ENCODE measurements at places on chromosomes 12 and 14.

DNA sequence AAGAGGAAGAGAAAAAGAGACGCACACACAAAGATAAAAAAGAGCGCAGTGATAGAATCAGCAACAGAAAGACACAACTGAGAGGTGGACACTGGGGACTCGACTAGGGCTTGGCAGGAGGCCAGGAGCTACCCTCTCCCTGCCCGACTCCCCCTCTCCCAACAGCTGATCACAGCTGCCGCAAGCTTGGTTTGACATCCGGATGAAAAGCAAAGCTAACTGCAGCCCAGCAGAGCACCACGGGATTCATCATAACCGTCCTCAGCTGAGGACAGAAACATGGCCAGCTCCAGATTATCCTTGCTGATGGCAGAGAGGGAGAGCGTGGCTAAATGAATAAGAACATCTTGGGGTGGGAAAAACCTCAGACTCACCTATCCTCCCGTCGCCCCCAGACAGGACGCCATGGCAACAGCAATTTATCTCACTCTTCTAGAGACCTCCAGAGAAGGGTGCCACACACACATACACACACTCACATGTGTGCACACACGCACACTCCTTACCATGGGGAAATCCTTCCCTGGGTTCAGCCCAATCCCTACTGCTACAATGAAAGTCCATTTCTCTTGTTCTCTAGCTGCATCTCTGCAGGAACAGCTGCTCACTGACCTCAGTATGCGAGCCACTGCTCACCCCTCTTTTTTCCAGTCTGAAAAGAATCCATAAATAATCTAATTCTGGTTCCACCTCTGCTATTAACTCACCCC is 135.3 kb downstream of the NTF3 start:
- no peaks in the 10 kb centered on the region for H3K27me3 ChIP-seq
- H3K4me3 ChIP-seq, result no peak overlapping the region
- H3K27ac ChIP-seq, result no peak overlapping the region
- no peak for DNase-seq
- H3K4me1 ChIP-seq, result no peaks in the 10 kb centered on the region

- no peaks in the 10 kb centered on the region for H3K4me1 ChIP-seq
Measured at GRCh38 chr12:47305464-47305863, 225.7 kb upstream of the AMIGO2 start.

GRCh38 chr12:291153-291723 is 28.6 kb upstream of the SLC6A13 start:
- H3K36me3 ChIP-seq, result peaks cover 13% of the 10 kb centered on the region
- no peak for DNase-seq
- no peaks in the 10 kb centered on the region for H3K27me3 ChIP-seq
- no peaks in the 10 kb centered on the region for H3K4me1 ChIP-seq
- no peak overlapping the region for H3K4me3 ChIP-seq
- H3K27ac ChIP-seq, result no peak overlapping the region

- no peak for DNase-seq
- no peaks in the 10 kb centered on the region for H3K4me1 ChIP-seq
- no peak overlapping the region for H3K27ac ChIP-seq
- no peaks in the 10 kb centered on the region for H3K27me3 ChIP-seq
- H3K36me3 ChIP-seq, result peaks cover 24% of the 10 kb centered on the region
Measured at GRCh38 chr14:94046696-94047250, 20.6 kb downstream of the OTUB2 start.

DNA sequence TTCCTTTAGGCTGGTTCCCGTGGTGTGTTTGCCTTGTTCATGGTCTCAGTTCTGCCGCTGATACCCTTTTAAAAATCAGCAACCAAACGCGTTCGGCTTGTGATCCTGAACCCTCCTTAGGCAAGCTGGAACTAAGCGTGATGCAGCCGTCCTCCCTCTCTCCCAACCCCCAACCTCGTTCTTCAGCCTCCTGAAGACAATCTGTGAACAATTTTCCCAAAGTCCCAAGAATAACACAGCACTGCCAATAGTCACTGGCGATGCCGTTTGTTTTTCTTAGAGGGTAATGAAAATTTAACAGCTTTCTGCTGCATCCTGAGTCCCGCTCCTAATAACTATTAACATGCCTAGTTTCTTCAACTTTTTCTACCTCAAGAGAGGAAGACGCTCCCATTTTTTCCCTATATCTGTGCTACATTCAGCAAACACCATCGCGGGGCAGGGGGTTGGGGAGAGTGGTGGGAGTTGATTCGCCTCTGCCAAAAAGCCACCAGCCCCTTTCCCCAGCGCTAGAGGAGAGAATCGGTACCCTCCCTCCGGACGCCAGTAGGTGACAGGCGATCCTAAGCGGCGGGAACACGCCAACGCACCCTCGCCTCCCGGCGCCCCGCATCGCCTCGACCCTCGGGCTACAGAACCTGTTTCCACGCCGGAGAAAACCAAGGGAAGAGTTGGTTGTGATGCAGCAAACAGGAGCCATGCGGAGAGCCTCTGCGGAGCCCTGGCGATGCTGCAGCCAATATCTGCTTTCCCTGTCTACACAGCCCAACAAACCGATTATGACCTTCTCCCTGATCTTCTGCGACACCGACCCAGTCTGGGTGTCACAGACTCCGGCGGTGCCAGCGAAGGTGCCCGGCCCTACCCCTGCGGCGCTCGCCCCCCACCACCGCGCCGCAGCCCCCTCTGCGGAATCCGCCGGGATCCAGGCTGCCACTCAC is 752 bp downstream of the PRICKLE1 start:
- H3K4me1 ChIP-seq, result no peaks in the 10 kb centered on the region
- peak overlapping the region; percentile 84 for H3K4me3 ChIP-seq
- peak; percentile 80 for DNase-seq
- no peaks in the 10 kb centered on the region for H3K27me3 ChIP-seq

GRCh38 chr12:6735448-6736191 is 11.8 kb downstream of the COPS7A start:
- H3K4me3 ChIP-seq, result no peak overlapping the region
- H3K27ac ChIP-seq, result no peak overlapping the region
- DNase-seq, result peak; percentile 71
- no peaks in the 10 kb centered on the region for H3K4me1 ChIP-seq
- H3K36me3 ChIP-seq, result peaks cover 2% of the 10 kb centered on the region

- H3K4me1 ChIP-seq, result no peaks in the 10 kb centered on the region
- peak; percentile 93 for DNase-seq
- no peak overlapping the region for H3K4me3 ChIP-seq
- H3K27ac ChIP-seq, result no peak overlapping the region
- no peaks in the 10 kb centered on the region for H3K36me3 ChIP-seq
Measured at GRCh38 chr12:113098441-113099028, 37.0 kb downstream of the RASAL1 start.

GRCh38 chr12:130764475-130765185 is 48.5 kb upstream of the RIMBP2 start:
- no peaks in the 10 kb centered on the region for H3K27me3 ChIP-seq
- no peak overlapping the region for H3K4me3 ChIP-seq
- no peaks in the 10 kb centered on the region for H3K36me3 ChIP-seq
- DNase-seq, result no peak

DNA sequence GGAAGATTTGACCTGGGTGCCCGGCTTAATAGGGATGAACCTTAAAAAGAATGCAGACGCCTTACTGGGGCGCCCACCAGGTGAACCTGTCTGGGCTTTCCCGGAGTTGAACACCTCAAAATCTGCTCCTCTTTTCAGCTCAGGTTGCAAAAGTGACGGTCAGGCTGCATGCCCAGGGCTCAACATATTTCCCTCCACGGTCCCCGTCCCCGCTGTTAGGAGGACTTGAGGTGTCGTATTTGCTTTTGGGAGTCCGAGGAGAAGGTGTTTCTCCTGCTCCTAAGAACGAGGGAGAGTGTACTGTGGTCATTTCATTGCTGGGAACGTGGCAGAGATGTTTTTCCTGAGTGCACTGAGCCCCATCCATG is 1.2 kb downstream of the DLK1 start:
- H3K4me3 ChIP-seq, result no peak overlapping the region
- DNase-seq, result no peak
- H3K27ac ChIP-seq, result no peak overlapping the region
- no peaks in the 10 kb centered on the region for H3K27me3 ChIP-seq
- H3K36me3 ChIP-seq, result no peaks in the 10 kb centered on the region
- H3K4me1 ChIP-seq, result no peaks in the 10 kb centered on the region

GRCh38 chr14:32077081-32078022 is at the start of gene ARHGAP5:
ARHGAP5 (plus strand) TSS chr14:32077304; CDS start chr14:32090670, 13,366 bp downstream.
- H3K4me3 ChIP-seq, result peak within 1 kb of the TSS; percentile 93
- no peaks in the 10 kb centered on the region for H3K4me1 ChIP-seq
- no peaks in the 10 kb centered on the region for H3K36me3 ChIP-seq
- DNase-seq, result peak; percentile 64
- no peaks in the 10 kb centered on the region for H3K27me3 ChIP-seq
- H3K27ac ChIP-seq, result peak within 1 kb of the TSS; percentile 94

DNA sequence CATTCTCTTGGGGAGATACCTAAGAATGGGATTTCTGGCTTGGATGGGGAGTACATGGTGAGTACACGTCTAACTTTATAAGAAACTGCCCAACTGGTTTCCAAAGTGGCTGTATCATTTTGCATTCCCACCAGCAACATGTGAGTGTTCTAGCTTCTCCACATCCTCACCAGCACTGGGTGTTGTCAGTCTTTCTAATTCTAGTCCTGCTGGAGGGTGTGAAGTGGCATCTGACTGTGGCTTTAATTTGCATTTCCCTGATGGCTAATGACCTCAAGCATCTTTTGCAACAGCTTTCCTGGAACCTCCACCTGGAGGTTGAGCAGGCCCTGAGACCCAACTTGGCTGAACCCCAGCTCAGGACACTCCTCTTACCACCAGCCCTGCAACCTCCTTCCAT is 17.8 kb downstream of the SELPLG start:
- DNase-seq, result no peak
- no peak overlapping the region for H3K27ac ChIP-seq
- H3K36me3 ChIP-seq, result no peaks in the 10 kb centered on the region
- H3K27me3 ChIP-seq, result no peaks in the 10 kb centered on the region
- no peaks in the 10 kb centered on the region for H3K4me1 ChIP-seq

GRCh38 chr14:104643306-104643705 is 38.7 kb upstream of the TMEM179 start:
- no peak for DNase-seq
- no peaks in the 10 kb centered on the region for H3K4me1 ChIP-seq
- H3K36me3 ChIP-seq, result no peaks in the 10 kb centered on the region
- H3K4me3 ChIP-seq, result no peak overlapping the region
- H3K27me3 ChIP-seq, result no peaks in the 10 kb centered on the region
- no peak overlapping the region for H3K27ac ChIP-seq

DNA sequence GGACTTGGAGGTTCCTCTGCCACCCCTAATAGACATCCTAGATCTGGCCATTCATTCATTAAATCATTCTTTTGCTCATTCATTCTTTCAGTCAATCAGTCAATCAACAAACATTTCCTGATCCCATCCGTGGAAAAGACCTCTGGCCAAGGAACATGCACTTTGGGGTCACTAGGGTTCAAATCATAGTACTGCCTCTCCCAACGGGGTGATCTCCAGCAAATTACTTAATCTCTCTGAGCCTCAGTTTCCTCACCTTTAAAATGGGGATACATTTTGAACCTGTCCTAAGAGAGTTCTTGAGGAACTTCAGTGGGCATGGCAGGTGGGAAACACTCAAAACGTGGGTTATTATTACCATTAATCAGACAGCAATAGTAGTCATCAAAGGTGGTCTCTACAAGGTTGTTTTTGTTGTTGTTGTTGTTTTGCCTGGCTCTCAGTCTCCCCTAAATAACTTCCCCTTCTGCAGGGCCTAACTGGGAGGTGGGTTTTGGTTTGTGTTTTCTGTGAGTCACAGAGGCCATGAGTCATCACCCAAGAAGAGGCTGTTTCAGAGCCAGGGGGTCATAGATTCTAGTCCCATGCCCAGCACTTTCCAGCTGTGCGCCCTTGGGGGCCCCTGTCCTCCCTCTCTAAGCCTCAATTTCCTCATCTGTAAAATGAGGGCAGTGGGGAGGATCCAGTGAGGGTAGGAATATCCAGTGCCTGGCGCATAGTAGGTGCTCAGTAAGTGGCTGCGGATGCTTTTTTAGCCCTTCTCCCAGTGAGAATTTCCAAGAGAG is 16.9 kb upstream of the FAM222A start:
- H3K27ac ChIP-seq, result no peak overlapping the region
- no peaks in the 10 kb centered on the region for H3K36me3 ChIP-seq
- H3K27me3 ChIP-seq, result no peaks in the 10 kb centered on the region
- DNase-seq, result no peak
- no peaks in the 10 kb centered on the region for H3K4me1 ChIP-seq
- H3K4me3 ChIP-seq, result no peak overlapping the region

- DNase-seq, result no peak
- no peak overlapping the region for H3K27ac ChIP-seq
- H3K36me3 ChIP-seq, result no peaks in the 10 kb centered on the region
- H3K27me3 ChIP-seq, result peaks cover 1% of the 10 kb centered on the region
- H3K4me3 ChIP-seq, result no peak overlapping the region
Measured at GRCh38 chr14:61218157-61218556, 63.0 kb downstream of the TMEM30B start.

- no peaks in the 10 kb centered on the region for H3K36me3 ChIP-seq
- no peak overlapping the region for H3K4me3 ChIP-seq
- no peak overlapping the region for H3K27ac ChIP-seq
- no peaks in the 10 kb centered on the region for H3K4me1 ChIP-seq
- no peaks in the 10 kb centered on the region for H3K27me3 ChIP-seq
- DNase-seq, result no peak
Measured at GRCh38 chr14:84202486-84202885, 1327.5 kb upstream of the FLRT2 start.

- DNase-seq, result no peak
- H3K4me1 ChIP-seq, result no peaks in the 10 kb centered on the region
- H3K36me3 ChIP-seq, result no peaks in the 10 kb centered on the region
- H3K4me3 ChIP-seq, result no peak overlapping the region
Measured at GRCh38 chr14:96683562-96684289, 113.5 kb upstream of the VRK1 start.

DNA sequence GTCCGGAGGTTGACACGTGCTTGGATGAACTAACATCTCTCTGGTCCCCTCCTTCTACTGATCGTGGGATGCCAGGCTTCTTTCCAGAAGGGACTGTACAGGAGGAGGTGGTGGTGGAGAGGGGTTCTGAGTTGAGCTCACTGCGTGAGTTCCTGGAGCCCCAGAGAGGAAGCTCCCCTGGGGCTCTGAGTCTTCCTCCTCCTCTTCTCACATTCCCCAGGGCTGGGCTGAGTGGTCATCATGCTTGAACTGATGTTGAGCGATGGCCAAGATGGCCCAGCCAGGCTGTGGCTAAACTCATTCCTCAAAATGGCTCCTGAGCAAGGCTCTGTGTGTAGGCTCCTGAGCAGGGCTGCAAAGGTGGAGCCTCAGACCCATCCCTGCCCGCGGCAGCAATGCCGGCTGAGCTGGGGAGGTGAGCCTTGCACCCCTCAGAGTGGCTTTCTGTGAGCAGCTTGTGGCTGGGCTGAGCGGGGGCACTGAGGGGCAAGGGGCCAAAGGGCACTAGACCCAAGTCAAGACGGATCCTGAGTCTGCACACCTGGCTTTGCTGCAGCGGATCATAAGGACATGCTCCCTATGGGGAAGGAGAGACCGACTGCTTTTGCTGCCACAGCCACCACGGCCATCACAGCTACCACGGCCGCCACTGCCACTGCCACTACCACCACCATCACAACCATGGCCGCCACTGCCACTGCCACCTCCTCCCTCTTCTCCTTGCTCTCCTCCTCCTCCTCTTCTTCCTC is 35.4 kb downstream of the MEG3 start:
- no peaks in the 10 kb centered on the region for H3K27me3 ChIP-seq
- no peaks in the 10 kb centered on the region for H3K36me3 ChIP-seq
- no peak overlapping the region for H3K4me3 ChIP-seq
- H3K27ac ChIP-seq, result no peak overlapping the region

GRCh38 chr12:40648519-40648918 is 43.7 kb upstream of the CNTN1 start:
- H3K4me3 ChIP-seq, result no peak overlapping the region
- DNase-seq, result no peak
- no peaks in the 10 kb centered on the region for H3K27me3 ChIP-seq
- H3K27ac ChIP-seq, result no peak overlapping the region
- no peaks in the 10 kb centered on the region for H3K36me3 ChIP-seq

Measured in aorta (tissue), 5 donors.